ENCODE measurements at places on chromosomes 2 and 18.

DNA sequence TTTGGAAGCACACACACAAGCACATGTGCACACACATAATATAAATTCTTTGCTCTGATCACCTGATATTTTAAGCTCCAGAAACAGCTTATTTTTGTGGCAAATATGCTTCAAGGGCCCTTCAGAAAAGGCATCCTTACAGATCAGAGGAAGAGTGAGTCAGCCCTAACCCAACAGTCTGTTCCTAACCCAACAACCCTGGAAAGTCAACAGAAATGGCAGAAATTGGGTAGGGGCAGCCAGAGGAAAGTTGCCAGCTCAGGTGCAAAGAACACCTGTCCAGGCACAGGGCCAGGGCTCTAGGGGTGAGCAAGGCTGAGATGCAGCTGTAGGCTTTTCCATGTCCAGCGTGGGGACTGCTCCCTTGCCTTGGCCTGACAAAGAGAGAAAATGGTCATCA is 6.4 kb upstream of the NCKAP5 start:
- DNase-seq = no peak

- DNase-seq = no peak
Observed at GRCh38 chr18:78713069-78713468, 266.5 kb upstream of the SALL3 start.

GRCh38 chr2:33406622-33407021 is 69.8 kb upstream of the RASGRP3 start:
- DNase-seq = no peak

GRCh38 chr2:77737236-77737635 is 215.1 kb upstream of the LRRTM4 start:
- no peak for DNase-seq

DNA sequence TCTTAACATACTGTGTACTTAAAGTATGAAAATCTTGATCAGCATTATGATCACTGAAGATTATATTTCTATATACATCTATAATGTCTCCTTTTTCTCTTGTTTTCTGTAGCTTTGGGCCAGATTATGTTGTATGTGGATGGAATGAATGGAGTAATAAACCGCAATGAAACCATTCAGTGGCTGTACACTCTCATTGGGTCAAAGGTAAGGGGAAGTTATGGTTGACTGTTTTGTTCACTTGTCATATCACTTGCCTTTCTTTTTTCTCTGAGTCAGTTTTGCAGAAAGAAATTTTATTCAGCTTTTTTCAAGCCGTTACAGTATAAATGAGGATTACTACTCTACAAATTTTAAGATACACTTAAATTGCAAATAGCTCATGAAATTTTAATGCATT is 252.5 kb downstream of the TPGS2 start:
- no peak for DNase-seq

DNA sequence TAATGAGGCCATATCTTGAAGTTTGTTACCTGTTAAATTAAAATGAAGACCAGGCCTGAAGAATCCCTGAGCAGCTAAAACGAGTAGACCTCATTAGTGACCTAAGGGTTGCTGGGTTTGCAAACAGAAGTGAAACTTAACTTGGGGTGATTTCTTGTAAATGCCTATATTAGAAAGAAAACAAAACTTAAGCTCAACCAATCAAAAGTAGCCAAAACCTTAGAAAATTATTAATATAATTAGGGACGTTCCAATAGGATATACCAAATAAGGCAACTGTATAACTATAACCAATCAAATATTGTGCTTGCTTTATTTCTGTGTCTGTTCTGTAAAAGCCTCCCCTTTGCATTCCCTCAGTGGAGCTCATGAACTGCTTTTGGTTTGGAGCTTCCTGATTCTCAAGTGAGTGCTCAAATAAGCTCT is 137.9 kb upstream of the VRK2 start:
- no peak for DNase-seq

DNA sequence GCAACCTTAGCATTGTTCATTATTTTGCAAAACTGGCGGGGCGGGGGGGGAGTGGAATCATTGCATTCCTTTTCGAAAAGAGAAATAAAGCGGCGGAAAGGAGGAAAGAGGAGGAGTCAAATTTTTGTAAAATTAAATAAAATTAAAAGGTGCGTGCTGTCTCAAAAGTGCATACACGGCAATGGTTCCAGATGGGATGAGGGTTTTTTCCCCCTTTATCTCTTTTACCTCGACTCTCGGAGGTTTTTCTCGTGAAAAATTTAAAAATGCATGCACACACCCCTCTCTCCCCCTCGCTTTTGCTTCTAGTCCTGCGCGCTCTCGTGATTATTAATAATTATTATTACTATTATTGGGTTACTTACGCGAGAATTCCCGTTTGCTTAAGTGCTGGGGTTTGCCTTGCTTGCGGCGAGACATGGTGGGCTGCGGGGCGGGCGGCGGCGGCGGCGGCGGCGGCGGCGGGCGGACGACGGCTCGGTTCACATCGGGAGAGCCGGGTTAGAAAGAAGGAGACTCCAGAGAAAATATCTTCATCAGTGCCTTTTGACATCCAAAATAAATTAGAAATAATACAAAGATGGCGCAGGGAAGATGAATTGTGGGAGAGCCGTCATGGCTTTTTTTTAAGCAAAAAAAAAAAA is 481 bp downstream of the BCL11A start:
- no peak for DNase-seq

DNA sequence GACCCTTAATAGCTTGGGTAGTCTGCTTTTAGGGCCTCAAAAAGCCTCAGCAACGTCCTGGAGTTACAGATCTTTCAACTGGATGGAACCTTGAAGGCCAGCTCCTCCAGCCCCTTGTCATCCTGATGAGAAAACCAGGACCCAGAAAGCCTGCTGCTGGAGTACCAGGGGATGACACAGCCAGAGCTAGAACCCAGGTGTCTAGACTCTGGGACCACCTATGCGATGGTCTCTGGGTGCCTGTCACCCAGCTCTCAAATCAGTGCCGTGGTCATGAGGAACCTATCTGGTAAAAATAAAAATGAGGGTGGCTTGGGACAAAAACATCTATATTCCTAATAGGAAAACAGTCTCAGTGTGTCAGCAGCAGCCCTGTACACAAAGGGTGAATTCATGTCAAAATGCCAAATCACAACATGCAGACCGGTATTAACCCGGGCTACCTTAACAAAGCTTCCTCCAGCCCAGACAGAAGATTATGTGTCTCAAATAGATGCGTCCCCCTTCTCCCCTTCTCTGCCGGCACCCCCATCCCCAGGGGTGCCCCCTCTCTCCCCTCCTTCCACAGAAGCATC is 28.5 kb downstream of the SMAD7 start:
- no peak for DNase-seq

DNA sequence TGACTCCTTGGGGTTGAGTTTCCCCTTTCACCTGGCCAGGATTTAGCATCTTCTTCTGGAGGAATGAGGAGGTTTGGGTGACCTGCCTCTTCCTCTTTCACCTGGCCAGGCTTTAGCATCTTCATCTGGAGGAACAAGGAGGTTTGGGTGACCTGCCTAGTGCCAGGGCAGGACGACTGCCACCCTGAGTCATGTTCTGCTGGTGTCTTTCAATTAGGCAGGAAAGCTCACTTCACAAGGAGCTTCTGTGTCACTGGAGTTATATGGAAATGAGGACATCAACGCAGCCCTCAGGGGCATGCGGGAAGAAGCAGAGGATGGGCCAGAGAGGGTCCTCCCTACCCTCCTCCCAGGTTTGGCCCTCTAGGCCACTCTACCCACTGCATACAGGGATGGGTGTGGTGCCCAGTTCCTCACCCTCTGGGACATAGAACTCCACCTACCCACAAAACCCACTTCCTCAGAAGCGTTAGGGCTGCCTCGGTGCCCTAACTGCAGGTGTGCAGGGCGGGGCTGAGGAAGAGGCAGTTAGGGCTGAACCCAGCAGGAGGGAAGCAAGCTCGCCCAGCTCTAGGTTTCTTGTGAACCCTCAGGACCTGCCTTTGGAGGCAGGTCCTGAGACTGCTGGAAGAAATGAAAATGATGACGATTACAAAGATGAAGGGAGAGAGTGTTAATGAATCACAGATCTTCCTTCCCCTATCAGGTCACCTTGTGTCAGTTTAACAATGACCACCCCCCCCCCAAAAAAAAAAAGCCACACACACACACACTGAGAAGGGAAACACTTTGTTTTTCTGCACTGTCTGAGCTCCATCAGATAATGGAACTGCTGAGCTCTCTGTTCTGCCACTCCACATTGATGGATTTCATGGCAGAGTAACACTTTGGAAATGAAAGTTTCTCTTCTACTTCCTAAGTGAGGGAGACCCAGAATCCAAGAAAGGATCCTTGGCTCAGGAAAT is 71.0 kb downstream of the ARL4C start:
- no peak for DNase-seq

DNA sequence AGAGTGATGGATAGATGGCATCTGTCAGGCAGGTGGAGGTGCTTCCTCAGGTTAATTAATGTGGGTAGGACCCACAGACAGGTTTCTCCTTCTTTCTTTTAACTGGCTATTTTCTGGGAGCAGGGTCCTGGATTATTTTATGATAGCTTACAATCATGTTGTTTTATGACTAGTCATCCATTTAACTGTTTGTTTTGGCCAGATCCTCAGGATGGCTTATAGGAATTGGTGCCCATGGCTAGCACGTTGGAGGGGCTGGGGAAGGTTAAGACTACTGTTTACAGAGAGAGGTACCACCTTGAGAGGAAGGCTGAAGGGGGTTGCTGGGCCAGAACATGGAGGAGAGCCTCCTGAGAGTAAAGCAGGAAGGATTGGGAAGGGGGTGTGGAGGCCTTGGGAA is 78.0 kb upstream of the MGAT5 start:
- no peak for DNase-seq

GRCh38 chr2:38384338-38384737 is 7.3 kb upstream of the ATL2 start:
- no peak for DNase-seq

- DNase-seq = no peak
Observed at GRCh38 chr2:206259376-206260187, 14.9 kb upstream of the ZDBF2 start.

DNA sequence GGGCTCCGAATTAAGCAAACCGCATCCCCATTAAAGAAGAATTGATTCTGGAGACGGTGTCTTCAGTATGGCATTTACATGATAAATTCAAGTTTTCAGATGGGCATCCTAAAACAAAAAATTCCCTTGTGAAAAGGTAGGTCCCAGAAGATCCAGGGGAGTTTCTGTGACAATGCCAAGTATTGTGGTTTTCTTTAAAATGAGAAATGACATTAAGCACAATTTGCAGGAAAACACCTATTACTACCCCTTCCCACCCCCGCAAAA is 689 bp upstream of the YWHAQ start:
- no peak for DNase-seq

DNA sequence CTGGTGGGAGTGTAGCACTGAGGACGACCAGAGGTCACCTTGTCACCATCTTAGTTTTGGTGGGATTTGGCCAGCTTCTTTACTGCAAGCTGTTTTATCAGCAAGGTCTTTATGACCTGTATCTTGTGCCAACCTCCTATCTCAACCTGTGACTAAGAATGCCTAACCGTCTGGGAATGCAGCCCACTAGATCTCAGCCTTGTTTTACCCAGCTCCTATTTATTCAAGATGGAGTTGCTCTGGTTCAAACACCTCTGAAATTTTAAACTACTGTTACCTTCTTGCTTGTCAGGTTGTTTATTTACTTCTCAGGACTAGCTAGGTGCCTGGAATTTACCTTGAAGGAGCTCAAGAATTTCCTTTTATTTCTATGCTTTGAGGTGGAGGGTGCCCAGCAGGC is 9.5 kb upstream of the KCNG3 start:
- no peak for DNase-seq

All from smooth muscle cell of the brain vasculature (primary cell).